ENCODE measurements at places on chromosomes 5 and 9.

GRCh38 chr9:38181232-38181631 is 112.2 kb upstream of the SHB start:
- no peak for ATAC-seq

DNA sequence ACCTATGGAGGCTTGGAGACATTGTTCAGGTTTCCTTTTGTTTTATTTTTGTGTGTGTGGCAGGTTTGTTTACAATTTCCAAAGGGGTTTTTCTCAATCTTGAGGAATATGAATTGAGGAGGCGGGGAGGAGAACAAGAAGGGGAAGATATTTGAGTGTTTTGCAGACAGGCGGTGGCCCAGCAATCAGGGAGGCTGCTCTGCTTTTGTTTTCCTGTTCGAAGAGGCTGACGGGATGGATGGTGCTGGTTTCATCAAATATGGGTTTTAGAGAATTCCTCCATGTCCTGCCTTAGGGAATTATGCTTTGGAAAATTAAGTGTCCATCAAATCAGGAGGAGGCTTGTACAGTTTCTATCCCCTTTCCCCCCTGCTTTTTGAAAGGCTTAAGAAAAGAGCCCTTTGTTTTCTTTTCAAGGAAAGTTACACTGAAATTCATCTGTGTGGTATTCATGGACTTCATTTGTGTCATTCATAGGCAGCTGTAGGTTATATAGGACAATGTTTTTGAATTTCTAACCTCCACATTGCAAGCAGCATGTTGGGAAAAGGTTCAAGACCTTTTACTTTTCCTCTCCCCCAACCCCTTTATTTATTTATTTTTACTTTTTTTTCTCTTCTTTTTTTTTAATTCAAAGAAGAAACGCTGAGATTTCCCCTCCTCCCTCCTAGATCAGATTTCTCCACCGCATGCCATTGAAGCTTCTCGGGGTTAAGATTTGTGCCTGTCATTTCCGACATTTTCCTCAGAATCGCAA is 107.4 kb downstream of the ZNF462 start:
- peak; percentile 43 for ATAC-seq

DNA sequence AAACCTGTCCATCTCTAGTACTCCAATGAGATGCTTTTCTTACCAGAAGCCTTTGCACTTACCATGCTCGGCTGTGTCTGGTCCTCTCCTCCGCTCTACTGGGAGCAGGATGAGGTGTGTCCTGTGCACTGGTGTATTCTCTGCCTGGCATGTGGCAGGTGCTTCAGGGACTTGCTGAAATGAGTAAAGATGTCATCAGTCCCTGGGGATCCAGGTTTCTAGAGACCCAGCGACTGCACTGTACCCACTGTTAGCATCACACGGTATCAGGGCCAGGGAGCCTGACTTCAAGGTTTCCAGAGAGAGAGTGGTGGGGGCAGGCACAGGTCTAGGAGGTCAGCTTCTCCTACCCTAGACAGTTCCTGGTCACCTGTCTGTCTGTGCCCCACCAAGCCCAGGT is 10.5 kb downstream of the PTTG1 start:
- ATAC-seq: no peak

GRCh38 chr9:136190237-136190601 is 14.7 kb downstream of the LHX3 start:
- no peak for ATAC-seq

- ATAC-seq: no peak
These were observed 6.9 kb upstream of the CTSL start for GRCh38 chr9:87718852-87719612.

DNA sequence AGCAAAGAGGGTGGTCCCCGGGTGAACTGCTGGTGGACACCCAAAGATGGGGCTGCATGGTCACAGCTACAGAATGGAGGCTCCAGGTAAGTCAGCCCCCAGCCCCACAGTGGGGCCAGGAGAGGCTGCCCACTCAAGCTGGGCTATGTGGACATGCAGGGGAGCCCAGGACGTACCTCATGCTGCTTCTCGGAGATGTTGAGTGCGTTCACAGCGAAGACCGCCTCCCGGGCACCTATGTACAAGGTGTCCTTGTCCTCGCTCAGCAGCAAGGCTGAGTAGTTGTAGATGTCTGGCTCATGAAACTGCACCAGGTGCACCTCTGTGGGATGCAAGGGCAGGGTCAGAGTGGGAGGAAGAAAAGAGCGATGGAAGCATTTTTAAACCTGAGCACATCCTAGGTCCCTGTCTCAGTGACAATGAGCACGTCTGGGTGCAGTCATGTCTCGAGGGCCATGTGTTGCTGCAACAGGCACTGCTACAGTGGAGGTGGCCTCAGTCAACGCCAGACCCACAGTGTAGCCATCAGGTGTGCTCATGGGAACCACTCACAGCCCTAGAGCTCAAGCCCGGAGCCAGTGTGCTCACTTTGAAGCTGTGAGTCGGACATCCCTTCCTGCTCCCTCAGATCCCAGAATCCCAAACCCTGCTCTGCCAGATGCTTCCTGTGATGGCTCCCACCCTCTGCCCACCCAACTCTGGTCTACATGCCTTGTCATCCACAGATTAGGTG is 84.6 kb downstream of the SECISBP2 start:
- ATAC-seq: no peak

- no peak for ATAC-seq
These were observed 158.0 kb downstream of the DEPDC1B start for GRCh38 chr5:60541980-60542379.

All from motor neuron (in vitro differentiated cells).